ENCODE measurements at places on chromosomes 16 and 17.

- no peak for DNase-seq
These were observed 27.6 kb upstream of the KPNB1 start for GRCh38 chr17:47622180-47622549.

- DNase-seq: no peak
These were observed 16.2 kb upstream of the PSMD7 start for GRCh38 chr16:74280448-74280847.

GRCh38 chr17:50579399-50579798 lies 18.9 kb downstream of the CACNA1G start:
- DNase-seq: no peak

- no peak for DNase-seq
These were observed 24.4 kb downstream of the MIS12 start for GRCh38 chr17:5510771-5511170.
